ENCODE measurements at places on chromosomes 1 and 21.

DNA sequence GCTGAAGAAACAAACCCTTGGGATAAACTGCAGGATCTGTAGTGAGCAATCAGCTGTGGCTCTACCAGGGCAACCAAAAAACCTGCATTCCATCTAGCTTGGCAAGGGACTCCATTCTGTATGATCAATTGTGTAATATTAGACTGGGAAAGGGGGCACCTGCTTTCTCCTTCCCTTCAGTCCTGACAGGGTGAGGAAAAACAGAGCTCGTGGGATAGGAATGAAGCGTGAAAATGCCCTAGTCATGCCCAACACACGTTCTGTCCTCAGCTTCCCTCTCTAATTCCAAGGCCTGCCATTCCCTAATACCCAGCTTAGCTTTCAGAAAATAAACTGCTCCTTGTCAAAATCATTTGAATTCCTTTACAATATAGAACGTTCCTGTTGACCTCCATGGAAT, 442.3 kb downstream of the PLPP3 start:
- no peak for DNase-seq

- DNase-seq = no peak
These were observed 727.7 kb downstream of the USP25 start for GRCh38 chr21:16457498-16457897.

- no peak for DNase-seq
These were observed 38.3 kb upstream of the MYOCOS start for GRCh38 chr1:171583591-171584201.

DNA sequence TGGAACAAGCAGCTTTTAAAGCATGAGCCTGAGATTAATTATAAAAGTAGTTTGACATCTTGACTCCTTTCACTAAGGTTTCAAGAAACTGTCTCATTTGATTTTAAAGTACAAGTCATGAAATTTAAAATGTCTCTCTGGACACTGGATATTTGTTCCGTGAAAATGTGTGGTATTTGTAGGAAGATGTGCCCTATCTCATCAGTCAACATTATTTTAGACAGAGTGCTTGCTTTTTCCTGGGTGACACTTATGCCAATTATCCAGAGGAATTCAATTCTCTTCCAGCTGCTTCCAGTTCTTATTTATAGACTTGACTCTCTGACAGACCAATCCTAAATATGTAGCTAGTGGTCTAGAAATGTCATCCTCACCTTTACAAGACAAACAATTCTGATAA, 300.4 kb downstream of the PLA2G4A start:
- no peak for DNase-seq

- DNase-seq = no peak
These were observed 13.3 kb downstream of the CELA2B start for GRCh38 chr1:15489052-15489736.

- DNase-seq = no peak
These were observed 395.9 kb downstream of the KIF26B start for GRCh38 chr1:245550720-245551043.

GRCh38 chr1:15541231-15541792, 14.7 kb downstream of the DNAJC16 start:
- no peak for DNase-seq

GRCh38 chr1:162291000-162291399, 85.7 kb downstream of the SPATA46 start:
- no peak for DNase-seq

DNA sequence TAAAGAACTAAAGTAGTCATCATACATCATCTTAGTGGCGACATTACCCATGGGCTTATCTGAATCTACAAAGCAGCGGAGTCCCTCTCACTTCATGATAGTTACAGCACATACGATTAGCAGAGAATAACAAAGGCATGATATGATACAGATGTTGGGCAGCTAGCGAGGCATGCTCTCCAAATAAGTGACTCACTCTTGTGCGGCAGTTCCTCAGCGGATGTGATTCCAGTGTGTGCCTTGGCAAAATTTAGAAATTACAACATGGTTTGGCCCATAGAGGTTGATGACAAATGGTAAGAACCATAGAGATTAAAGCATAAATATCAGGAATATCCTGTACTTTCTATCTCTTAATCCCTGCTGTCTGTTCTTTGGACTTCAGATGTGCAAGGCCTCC, 48.1 kb upstream of the PAXBP1 start:
- DNase-seq = no peak

DNA sequence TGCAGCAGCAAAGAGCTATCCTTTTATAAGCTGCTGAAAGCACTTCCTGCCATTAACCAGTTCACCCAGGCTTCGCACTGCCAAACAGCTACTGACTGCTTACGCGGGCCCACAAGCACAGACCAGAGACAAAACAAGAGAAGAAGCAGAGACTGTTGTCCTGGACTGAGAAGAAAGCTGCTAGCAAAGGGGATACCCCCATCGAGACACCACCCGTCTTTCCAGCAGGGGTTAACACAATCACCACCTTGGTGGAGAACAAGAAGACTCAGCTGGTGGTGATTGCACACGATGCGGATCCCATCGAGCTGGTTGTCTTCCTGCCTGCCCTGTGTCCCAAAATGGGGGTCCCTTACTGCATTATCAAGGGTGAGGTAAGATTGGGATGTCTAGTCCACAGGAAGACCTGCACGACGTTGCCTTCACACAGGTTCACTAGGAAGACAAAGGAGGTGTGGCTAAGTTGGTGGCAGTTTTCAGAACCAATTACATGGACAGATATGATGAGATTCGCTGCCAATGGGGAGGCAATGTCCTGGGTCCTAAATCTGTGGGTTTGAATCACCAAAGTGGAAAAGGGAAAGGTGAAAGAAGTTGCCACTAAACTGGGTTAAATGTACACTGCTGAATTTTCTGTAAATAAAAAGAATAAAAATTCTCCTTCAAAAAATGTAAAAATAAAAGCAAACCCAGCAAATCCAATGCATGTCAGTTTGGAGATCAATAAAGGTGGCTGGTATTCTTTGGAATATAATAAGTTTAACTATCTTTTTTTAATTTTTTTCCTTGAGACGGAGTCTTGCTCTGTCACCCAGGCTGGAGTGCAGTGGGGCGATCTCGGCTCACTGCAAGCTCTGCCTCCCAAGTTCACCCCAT, 1.2 kb downstream of the FMO5 start:
- DNase-seq = no peak

DNA sequence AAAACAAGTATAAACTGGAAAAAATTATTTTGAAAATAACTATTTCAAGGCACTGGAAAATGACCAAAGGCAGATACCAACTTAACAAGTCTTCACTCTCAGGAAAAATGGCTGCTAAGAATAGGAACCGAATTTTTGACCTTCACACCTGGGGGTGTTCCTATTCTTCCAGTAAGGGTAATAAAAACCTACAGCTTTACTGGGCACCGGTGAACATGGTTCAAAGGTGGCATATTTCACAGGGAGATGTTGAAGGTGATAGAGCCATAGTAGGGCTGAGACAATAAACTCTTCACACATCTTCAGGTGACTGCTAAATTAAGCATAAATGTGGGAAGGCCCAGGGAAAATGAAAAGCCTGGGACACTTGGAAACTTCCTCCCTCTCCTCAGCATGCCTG, 65.4 kb upstream of the IFFO2 start:
- DNase-seq = no peak

DNA sequence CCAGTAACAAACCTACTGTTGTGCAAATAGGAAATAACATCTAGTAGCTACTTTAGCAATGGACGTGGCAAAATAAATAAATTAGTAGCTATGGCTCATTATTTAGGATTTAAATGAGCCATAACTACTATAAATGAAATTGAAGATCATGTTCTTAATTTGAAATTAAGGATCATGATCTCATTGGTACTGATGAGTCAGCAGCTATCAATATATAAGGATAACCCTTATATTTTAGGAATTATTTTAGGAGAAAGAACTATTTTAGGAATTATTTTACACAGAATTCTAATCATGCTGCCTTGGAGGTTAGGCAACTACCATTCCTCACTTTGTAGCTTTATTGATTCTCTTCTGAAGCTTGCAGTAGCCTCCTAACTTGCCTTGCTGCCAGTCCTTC, 24.0 kb downstream of the DR1 start:
- no peak for DNase-seq

DNA sequence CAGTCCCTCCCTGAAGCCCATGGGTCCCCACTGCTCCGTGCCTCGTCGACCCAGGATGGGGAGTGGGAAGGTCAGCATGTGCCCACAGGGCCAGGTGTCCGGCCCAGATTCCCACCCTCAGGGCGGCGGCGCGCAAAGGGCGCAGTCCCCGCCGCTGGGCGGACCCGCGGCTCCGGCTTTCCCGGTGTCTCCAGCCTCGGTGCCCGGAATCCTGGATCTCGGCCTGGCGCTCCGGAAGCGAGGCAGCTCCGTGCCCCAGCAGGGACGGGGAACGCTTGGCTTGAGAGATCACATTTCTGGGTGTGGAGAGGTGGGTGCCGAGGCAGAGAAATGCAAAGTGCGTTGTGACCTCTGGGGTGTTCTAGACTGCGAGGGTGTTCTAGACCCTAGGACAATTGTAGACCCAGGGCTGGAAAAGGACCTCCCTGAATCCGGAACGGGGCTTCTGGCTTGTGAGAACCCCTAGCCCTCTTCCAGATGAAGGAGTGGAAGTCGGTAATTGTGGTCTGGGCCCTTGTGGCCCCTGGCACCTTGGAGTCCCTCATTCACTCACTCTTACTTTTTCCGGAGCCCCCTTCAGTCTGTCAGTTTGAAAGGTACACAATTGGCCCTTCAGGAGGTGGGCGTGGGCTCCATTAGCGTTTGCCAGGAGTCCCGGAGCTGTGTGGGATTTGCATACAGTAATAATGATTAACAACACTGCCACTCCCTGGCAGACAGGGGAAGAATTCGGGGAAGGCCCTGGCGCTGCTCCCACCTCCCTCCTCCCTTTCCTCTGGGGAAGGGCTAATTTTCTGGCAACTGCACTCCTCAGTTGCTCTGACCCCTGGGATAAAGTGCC, 1.6 kb upstream of the KCND3 start:
- no peak for DNase-seq

- DNase-seq = no peak
These were observed 71.4 kb downstream of the USP1 start for GRCh38 chr1:62508187-62508758.

GRCh38 chr1:230855886-230856285, 12.4 kb downstream of the C1orf198 start:
- DNase-seq = no peak

DNA sequence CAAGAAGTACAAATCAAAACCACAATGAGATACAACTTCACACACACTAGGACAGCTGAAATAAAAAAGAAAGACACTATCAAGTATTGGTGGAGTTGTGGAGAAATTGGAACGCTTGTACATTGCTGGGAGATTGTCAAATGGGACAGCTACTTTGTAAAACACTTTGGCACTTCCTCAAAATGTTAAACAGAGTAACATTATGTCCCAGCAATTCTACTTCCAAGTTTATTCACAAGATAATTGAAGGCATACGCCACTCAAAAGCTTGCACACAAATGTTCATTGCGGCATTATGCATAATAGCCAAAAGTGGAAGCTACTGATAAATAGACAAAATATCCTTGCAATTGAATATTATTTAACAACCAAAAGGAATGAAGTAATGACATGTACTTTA, 199.9 kb upstream of the KCNK2 start:
- DNase-seq = no peak

- DNase-seq = no peak
These were observed 12.7 kb downstream of the EFNA3 start for GRCh38 chr1:155091071-155092051.

GRCh38 chr1:116489231-116489697, 81.6 kb downstream of the CD58 start:
- no peak for DNase-seq

DNA sequence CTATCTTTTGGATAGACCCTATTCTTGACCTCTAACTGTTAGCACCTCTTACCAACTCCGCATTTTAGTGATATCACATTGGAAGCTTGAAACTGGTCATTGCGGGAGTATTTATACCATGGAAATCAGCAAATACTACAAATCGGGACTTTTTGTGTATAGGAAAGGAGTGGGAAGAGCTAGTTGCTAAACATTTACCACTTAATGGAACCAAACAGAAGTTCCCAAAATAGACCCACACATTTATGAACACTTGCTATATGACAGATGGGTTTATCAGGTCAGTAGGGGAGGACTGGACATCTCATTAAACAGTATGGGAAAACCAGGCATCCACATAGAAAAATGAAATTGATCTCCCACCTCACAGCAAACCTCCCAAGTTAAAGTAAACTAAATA, 29.4 kb downstream of the PHC2 start:
- no peak for DNase-seq

DNA sequence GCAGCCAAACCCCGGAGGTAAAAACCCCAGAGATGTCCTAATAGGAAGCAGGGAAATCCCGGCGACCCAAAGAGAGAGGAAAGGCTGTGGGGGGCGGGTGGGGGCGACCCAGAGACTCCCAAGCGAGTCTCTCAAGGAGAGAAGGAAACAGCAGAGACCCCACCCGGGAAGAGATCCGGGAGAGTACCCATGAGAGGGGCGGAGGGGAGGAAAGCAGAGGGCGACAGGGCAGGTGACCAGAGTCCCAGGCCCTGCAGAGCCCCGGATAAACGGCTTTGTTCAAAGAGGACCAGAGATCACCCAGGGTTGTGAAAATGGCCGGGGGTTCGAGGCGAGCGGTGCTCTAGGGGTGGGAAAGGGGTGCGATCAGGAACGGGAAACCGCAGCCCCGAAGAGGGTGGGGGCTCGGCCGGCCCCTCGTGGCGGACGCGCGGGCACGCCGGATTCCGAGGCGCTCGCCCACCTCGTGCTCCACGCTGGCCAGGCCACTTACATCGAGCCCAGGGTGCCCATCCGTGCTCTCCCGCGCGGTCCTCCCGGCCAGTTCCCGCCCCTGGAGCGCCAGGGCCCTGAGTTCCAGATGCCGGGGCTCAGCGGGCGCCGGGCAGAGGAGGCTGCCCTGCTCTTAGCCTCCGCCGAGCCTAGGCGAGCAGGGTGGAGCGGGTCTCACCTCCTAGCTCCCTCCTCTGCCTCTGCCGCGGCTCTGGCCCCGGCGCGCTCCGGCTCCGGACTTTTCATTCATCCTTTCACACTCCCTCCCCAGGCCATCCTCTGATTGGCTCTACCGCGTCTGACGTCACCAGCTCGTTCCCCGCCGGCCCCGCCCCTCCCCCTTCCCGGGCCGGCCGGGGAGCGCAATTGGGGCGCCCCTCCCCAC, 52.3 kb downstream of the RHBG start:
- no peak for DNase-seq

DNA sequence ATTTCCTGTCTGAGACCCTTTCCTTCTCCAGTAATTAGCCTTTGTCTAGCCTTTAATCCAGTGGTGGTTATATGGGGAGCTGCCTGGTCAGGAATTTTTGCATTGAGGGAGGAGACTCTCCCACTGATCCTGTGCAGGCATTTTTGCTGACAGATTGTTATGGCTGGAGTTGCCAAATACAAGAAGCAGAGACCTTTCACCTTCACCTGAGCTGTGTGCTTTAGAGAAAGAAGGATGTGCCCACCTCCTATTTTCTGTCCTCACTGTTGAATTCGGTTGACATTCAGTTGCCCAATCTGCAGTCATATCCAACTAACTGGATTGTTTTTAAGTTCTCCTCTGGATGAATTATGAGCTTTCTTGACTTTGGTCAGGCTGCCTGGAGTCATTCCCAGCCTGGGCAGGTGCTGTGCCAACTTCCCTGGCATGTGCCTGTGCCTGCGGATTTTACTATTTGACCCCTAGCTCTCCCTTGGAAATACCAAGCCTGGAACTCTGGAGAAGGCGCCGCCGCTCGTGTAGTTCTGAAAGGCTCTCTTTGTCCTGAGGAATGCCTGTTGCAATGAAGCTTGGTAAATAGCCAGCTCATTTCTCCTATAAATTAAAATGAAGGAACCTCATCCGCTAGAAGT, 143.9 kb downstream of the NOS1AP start:
- no peak for DNase-seq
